Activated CD4-positive, alpha-beta memory T cell treated with anti-CD3 and anti-CD28 coated beads, Interleukin-2, amount 10 ng/mL, durations not matched to agents 7 days and 5 days (primary cell): ENCODE measurements at places on chromosomes 11 and 22. TPM values are rescaled to one million over a fixed set of nuclear protein-coding genes. Genes with fewer than 3 reads are reported as not detected.

DNA sequence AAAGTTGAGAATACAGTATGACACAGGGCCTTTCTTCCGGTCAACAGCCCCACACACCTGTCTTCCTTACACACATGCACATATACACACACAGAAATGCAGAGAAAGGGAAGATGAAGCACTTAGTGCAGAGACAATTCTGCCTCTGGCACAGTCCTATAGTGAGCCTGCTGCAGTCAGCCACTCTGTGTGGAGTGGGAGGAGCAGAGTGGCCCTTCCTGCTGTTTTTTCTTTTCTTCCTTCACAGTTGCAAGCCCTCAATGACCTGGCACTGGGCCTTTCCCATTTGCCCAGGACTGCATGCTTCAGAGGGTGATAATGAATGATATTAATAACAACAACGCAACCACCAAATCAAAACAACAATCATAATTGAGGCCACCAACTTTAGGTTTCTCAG, 527.0 kb upstream of the B3GAT1 start:
- DNase-seq = no peak

The CFAP300 gene
- total RNA-seq = not detected

The MYOD1 gene
- total RNA-seq = not detected

DNA sequence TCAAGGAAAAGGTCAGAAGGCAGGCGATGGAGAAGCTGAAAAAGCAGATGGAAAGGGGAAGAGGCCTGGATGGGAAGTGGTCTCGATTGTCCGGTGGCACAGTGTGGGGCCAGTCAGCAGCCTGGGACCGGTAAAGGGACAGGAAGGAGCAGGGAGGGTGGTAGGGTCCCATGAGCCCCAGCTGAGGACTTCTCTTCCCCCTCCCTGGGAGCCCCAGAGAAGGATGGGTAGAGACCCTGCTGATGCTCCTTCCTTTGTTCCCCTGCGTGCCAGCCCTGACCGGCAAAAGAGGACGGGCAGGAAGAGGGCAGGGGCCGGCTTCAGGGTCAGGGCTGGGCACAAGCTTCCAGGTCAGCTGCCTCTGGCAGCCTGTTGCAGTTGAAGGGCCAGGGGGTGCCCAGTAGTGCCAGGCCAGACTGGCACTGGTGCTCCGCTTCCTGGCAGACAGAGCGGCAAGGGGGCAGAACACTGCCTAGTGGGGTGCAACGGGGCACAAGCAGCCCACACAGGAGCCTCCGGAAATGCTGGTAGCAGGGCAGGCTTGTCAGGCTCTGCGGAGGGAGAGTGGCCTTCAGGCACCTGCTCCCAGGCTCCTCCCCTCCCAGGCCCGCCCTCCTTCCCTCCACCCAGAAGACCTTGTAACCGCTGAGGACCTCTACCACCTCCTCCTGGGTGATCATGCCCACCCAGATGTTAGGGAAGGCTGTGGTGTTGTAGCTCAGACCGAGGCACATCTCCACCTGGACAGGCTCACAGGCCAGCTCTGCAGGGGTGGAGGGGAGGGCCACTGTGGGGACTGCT, 739 bp upstream of the C1QTNF5 start:
- no peak for DNase-seq

The MRGPRF gene
- not detected for total RNA-seq

The SELENOM gene
- 2.3 TPM for total RNA-seq

- no peak for DNase-seq
Observed at GRCh38 chr11:26901162-26901561, 92.8 kb upstream of the FIBIN start.

The SMIM38 gene
- 0.13 TPM for total RNA-seq

DNA sequence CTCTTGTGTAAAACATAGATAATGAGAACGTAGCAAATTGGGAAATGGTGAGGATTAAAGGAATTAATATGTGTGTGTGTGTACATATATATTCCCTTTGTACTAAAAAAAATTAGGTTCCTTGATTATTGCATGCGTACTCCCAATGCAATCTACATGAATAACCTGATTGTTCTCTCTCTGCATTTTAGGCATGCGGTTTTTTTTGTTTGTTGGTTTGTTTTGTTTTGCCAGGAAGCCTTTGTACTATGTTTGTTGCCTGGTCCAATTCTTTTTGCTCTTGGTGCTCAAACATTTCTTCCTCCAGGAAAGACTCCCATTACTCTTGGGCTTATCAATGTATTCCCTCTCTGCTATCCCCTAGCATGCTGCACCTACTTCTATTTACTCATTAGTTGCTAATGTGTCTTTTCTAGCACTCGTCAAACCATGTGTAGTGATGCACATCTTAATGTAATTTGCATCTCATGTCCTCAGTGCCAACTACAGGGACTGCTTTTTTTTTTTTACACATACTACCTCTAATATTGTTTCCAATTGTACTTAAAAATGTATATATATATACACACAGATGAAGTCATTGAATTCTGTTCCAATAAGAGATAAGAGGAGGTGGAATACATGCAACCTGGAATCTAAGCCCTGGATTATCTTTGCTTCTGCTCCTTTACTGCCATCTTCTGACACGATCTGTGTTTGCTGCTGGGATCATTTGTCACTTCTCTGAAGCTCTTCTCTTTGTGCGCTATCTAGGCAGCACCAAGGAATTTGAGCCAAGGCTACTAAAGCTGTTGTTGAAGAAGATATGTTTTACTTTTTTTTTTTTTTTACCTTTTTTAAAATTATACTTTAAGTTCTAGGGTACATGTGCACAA, 197.2 kb upstream of the ANO3 start:
- no peak for DNase-seq

The ALX4 gene
- total RNA-seq = not detected

DNA sequence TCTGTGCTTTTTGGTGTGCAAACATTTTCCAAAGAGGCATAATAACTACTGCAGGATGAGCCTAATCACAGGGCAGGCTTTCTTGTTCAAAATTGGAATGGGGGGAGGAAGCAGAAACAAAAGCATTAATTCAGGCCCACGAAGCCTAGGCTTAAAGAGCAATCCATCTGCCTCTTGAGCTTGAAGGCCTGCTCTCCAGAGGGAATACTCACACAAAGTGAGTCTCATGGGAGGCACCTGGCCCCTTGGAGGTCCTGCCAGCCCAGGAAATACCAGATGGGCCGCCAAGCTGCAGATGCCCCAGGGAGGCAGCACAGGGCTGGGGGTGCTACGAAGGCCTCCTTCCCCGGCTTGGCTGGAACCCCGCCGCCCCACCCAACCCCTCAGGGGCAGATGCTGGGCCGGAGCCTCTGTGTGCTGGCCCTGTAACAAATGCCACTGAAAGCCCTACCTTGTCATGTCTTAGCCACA, 39.3 kb upstream of the COMT start:
- DNase-seq = no peak

- DNase-seq = no peak
Observed at GRCh38 chr11:120642196-120642894, 130.8 kb downstream of the GRIK4 start.

The KRTAP5-2 gene
- total RNA-seq = not detected

DNA sequence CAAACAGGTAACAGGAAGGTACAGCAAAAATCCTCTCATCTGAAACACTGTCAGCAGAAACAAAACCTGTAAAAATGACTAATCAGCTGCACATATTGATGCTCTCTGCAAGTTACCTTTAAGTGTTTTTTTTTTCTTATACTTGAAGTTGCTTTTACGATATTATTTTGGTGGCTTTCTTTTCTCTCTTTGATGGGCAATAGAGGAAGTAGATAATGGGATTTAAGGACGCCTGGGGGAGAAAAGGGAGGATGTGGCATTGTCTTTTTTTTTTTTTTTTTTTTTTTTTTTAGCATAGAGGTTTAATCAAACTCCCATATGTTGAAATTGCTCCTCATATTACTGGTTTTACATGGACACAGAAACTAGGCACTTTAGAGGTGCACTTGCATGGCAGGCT, 11.4 kb upstream of the ADSL start:
- no peak for DNase-seq

DNA sequence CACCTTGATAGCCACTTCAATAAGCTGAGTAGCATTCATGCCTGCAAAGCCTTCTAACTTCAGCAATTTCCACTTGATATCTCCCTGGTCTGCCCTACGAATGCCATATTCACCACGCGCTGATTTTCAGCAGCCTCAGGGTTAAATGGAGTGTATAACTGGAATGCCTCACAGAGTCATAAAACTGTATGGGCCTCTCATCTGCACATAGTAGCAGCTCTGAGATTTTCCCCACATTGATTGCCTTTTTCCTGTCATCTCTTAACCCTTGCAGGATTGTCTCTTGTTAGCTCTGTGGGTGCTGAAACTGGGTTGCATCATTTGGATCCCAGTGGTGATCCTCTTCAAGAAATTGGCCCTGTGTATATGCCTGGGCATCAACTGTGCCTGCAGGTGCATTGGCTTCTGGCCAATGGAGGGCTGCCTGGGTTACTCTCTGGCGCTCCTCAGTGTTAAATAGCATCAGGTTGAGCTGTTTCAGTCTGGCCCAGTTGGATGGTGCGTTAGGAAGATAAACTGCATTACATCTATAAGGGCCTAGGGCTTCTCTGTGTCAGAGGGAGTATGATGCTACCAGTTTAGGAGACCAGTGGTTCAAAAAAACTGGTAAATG, 17.4 kb upstream of the GLYATL1 start:
- no peak for DNase-seq

The TREH gene
- not detected for total RNA-seq

- DNase-seq = no peak
Observed at GRCh38 chr11:45906096-45906682, 882 bp downstream of the FREY1 start.

- DNase-seq = no peak
Observed at GRCh38 chr22:16721961-16722360, 103.2 kb downstream of the XKR3 start.

DNA sequence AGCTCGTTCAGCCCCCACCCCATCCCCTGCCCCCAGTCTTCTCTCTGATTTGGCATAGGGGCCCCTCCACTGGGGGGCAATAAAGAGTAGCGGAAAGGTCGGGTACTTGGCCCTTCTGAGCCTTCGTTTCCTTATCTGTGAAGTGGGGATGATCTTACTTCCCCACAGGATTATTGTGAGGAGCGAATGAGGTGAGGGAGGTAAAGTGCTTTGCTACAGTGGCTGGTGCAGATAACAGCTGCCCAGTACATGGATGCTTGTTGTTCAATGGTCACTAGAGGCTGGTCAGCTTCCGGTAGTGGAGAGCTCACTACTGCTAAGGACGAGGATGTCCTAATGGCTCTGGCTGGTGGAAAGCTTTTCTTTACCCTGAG, 101.2 kb downstream of the CEP164 start:
- DNase-seq = no peak

DNA sequence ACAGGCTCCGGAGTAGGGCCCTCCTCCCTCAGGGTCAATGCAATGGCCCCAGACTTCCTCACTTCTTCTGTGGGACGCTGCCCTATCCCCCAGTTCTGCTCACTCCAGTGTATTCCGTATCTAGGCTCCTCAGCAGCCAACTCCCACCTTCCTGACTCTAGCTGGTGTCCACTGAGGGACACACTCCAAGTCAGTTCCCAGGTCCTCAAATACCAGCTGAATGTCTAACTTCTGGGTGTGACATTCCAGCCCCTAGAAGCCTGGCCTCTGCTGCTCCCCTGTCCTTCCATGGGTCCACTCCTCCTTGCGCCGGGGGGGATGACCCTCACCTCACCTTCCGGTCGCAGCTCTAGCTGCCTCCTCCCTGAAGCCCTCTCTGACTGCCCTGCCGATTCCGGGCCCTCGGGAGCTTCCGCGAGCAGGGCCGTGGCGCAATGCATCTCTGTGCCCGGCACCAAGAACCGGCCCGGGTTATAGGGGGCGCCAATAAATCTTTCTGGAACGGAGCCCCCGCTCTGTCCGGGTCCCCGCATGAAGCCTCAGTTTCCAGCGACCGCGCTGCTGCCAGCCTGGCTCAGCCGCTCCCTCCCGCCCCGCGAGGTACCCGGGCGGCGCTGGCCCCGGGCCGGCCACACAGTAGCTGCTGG, 15.4 kb downstream of the BAD start:
- DNase-seq = peak; percentile 60
